Bronchial epithelial cell (primary cell): ENCODE measurements at places on chromosomes 16 and 17.

- DNase-seq = no peak
These were observed 4.0 kb upstream of the ADGRG3 start for GRCh38 chr16:57663917-57664661.

- DNase-seq = no peak
These were observed 753.2 kb upstream of the EEF2KMT start for GRCh38 chr16:5850632-5851392.

- no peak for DNase-seq
These were observed 18.6 kb downstream of the CREBBP start for GRCh38 chr16:3861808-3862451.

DNA sequence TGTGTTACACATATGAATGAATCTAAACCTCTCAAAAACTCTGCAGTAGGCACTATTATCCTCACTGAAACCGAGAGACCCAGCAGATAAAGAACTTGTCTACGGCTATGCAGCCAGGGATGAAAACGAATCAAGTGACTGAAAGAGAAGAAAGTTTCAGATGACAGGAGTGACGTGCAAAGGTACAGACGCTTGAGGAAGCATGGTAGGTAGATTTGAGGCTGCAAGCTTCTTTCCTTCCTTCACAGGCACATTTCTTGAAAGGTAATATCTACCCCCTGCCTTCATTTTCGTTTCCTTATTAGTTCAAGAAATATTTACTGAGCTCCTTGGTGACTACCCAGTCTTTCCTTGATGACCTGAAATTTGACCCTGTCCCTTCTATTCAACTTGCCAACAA, 211.5 kb upstream of the AXIN2 start:
- DNase-seq = no peak

DNA sequence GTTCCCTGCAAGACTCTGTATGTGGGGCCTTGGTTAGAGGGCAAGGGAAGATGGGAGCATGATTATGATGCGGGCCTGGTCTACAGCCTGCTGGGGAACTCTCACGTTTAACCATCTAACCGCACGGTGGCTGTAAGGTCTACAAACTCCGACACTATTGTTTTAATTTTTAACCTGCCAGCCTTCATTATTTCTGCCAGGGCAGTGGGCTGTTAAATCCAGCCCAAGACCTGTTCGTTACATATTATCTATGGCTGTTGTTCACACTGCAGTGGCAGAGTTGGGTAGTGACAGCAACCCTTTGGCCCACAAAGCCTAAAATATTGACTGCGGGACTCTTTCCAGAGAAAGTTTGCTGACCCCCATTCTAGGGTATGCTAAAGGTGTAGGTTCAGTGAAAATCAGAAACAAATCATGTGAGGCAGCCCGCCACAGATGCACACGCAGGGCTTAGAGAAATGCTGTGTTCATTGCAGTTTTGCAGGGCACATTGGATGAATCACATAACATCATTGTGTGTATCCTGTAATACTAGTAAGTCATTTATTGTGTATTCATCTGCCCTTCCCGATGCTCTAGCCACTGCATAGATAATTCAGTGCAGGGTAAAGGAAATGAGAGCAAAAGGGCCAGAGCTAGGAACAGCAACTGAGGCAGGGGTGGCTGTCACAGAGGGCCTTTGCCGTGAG, 14.3 kb downstream of the SNX29 start:
- DNase-seq = no peak

DNA sequence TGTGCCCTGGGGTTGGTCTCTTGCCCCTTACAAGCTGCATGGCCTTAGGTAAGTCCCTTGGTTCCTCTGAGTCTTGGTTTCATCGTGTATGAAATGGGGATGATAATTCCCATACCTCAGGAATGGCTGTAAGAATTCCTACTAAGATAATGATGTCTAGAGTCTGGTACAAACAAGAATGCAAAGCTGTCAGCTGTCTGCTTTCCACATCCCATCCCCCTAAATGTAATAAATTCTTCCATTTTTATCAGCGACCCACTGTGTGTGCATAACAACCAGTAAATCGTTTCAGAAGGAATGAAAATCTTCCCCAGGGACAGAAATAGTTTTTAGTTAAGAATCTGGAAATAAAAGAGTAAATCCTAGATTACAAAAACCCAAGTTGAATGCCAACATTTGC, 95.4 kb downstream of the CPPED1 start:
- DNase-seq = no peak
